ENCODE measurements at places on chromosomes 5 and 9.

DNA sequence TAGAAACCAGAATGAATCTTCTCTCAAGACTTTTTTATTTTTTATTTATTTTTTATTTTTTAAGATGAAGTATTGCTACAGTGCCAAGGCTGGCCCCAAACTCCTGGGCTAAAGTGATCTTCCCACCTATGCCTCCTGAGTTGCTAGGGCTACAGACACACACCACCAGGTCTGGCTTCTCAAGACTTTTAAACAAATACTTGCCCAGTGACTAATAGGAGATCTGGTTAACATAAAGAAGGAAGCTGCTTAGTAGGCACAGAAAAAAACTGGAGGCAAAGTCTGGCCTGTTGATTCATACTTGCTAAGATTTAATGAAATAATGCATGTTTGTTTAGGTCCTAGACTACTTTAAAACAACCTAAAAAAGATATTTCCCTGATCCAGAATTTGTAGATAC is 43.8 kb downstream of the SLC38A9 start:
- DNase-seq: no peak

GRCh38 chr5:156879665-156880285 is 29.7 kb downstream of the PPP1R2B start:
- no peak for DNase-seq

- DNase-seq: no peak
Measured at GRCh38 chr5:110398951-110399350, 327.5 kb downstream of the TMEM232 start.

- no peak for DNase-seq
Measured at GRCh38 chr5:79716839-79717238, 27.2 kb downstream of the CMYA5 start.

DNA sequence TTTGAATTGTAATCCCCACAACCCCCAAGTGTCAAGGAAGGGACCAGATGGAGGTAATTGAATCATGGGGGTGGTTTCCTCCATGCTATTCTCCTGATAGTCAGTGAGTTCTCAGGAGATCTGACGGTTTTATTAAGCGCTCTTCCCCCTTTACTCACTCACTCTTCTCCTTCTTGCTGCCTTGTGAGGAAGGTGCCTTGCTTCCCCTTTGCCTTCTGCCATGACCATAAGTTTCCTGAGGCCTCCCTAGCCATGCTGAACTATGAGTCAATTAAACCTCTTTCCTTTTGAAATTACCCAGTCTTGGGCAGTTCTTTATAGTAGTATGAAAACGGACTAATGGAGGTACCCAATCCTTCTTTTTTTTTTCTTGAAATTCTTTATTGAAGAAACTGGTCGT is 2.2 kb upstream of the CEP120 start:
- no peak for DNase-seq

DNA sequence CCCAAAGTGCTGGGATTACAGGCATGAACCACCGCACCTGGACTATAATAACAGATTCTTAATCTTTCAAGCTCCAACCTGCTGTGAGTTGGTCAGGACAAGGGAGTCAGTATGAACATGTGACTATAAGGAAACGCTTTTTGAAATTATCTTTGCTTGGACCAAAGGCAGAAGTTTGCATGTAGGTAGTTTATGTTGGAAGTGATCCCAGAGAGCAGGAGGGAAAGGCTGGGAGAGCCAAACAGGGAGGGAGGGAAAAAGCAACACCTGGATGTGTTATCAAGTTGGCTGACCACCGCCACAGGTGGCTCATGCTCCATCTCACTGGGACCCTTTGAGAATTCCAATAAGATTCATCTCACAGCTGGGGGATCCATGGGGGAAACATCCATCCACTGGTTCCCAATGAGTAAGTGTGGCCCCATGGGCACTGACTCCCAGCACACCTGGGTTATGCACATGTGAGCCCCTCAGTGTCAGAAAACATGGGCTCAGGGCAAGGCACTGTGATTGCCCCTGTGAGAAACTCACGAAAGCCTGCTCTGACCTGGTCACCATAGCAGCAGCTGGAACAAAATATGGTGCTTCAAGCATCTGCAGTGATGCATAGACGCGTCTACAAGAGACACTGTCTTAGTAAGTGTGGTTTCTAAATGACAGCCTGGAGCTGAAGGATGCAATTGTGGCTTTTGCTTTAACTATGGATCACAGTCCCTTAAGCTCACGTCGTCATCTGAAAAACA is 62.1 kb downstream of the ARSB start:
- DNase-seq: no peak

GRCh38 chr5:95075111-95075510 is 209.8 kb downstream of the MCTP1 start:
- DNase-seq: no peak
